ENCODE measurements at places on chromosomes 2 and 18. TPM values are rescaled to one million over a fixed set of nuclear protein-coding genes. Genes with fewer than 3 reads are reported as not detected.

- peak; percentile 44 for DNase-seq
These were observed 405 bp downstream of the PPP3R1 start for GRCh38 chr2:68251855-68252399.

GRCh38 chr2:40476436-40476835 lies 24.5 kb upstream of the SLC8A1 start:
- no peak for DNase-seq

The FHOD3 gene
- under 0.01 TPM for total RNA-seq

The ACMSD gene
- total RNA-seq: not detected

GRCh38 chr2:121830809-121831208 lies 75.4 kb downstream of the TSN start:
- no peak for DNase-seq

DNA sequence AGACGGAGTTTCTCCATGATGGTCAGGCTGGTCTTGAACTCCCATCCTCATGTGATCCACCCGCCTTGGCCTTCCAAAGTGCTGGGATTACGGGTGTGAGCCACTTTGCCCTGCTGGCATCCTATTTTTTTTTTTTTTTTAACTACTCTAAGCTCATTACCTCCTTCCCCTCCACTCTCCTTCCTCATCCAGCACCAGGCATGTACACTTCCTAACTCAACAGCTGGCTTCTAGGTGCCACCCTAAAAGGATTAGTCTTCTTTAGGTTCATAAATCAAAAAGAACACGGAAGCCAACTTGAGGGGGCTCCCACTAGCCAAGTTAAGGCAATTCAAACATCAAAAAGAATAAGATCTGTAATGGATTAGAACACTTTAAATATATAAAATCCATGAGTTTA lies 70.6 kb upstream of the TEX51 start:
- no peak for DNase-seq

The FAP gene
- total RNA-seq: under 0.01 TPM

GRCh38 chr2:207944979-207945600 lies 80.2 kb downstream of the PLEKHM3 start:
- DNase-seq: no peak

- peak; percentile 66 for DNase-seq
These were observed 28.8 kb upstream of the DDX18 start for GRCh38 chr2:117785740-117786139.

The ST3GAL5 gene
- 2.2 TPM for total RNA-seq

DNA sequence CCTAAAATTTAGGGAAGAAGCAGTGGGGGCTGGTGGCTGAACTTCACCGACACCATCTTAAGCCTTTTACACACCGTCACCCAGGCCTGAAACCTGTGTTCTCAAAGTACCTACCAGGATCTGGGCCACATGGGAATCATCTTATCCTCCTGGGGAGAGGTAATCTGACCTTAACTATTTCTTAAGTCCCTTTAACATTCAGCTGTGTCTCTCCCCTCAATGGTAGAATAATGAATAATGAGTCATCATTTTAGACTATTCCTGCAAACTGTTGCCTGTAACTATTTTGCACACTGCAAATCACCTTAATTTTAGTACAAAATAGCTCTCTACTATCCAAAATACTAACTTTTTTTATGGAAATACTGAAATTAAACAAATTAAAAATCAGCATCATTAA lies 149.4 kb upstream of the KLF7 start:
- no peak for DNase-seq

Measured in lung microvascular endothelial cell (primary cell).